ENCODE measurements at places on chromosomes 6 and 20.

DNA sequence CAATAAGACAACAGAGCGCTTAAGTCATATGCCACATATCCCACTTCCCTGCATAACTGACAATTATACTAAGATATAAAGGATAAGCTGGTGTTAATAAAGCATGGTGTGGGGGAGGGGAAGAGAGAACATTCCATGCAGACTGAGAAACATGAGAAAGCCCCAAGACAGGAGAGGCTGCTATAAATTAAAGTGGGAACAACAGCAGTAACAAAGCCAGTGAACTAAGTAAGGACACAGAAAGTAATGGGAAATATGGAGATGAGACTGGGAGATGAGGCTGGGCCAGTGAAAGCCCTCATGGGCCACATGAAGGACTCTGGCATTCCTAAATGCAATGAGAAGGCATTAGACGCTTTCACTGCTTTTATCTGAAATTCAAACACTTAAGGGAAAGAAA is 41.3 kb downstream of the SESN1 start:
- DNase-seq = no peak

DNA sequence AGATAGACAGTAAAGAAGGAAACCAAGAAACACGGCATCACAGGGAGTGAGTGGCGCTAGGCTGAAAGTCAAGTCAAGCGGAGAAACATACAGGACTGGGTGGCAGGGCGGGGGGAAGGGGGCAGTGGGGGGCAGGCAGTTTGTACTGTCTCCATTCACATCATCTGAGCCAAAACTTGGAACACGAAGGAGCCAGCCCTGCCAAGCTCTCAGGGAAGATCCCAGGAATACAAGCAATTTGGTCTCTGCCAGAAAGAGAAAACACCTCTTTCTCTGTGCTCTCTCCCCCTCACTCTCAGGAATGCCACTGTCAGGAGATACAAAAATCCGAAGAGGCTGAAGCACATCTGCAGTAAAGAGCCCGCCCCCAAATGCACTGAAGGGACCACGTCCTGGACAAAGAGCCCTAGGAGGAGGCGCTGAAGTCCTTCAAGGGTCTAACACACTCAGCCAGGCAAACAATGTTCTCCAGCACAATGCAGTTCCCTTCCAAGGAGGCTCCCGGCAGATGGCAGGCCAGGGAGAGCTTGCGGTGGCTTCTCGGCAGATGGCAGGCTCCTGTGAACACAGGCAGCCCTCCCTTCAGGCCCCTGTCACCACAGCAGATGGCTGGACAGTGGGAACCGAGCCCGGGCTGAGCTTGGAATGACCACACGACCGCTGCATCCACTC is 90.0 kb downstream of the ATP9A start:
- no peak for DNase-seq

DNA sequence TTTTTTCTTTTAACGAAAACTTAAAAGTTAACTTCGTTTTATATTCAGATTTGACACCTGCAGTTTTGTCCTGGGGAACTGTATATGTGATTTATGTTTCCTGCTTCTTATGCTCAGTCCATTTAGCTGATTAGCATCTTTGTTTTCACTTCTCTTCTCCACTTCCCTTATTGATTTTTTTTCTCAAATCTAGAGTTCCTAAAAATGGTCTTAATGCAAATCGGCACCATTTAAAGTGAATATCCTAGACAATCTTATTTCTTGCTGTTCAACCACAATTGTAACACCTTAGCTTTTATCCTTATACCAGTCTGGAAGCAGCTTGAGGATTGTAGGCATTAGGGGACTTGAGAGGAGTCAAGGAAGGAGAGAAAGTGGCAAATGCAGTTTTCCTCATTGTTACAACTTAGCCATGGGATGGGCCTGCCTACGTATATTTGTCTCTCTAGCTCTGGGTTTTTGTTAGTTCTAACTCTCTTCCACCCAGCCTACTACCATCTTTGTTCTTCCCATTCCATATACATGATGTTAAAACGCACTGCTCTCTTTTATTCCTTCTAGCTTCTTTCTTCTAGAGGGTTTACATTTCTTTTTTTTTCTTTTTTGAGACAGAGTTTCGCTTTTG is 8.5 kb downstream of the QRSL1 start:
- no peak for DNase-seq

DNA sequence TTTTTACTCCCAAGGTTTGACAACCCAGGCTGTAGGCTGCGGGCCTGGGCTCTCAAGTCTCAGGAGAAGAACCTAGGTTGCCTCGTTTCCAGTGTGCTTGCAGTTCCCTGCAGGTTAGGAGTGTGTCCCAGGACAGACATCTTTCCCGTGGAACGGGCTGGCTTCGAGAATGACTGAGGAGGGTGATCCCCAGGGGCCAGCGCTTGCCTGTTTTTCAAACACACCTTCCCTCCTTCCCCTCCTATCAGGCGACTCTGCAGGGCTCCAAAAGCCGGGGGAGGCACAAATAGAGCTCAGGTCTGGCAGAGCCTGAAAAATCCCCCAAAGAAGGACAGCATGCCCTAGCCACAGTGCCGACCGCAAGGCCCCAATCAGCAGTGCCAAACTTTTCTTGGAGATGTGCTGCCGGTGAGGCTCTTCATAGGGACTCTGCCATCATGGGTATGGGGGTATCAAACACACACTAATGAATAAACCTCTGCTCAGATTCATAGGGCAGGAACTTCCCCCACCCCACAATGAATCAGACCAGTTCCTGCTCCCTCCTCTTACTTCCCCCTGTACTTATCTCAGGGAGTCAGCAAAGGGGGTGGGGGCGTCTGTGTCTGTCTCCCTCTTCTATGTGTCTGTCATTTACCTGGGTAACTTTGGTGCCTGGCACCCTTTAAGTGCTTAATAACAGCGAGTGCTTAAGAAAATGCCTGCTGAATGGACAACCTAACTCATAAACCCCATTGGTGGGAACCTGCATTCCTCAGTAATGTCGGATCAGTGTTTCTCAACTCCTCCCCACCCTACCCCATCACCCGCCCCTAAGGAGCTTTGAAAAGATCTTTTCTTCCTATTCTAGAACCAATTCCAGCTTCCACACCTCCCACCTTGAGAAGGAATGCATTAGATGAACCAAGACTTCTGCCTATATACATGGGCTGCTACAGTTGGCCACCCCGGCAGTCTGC is 1.6 kb downstream of the KCNG1 start:
- DNase-seq = no peak

Measured in NCI-H774 (cell line).